ENCODE measurements at places on chromosomes 16 and 17.

- no peak for ATAC-seq
Observed at GRCh38 chr17:64007838-64008282, 9.7 kb downstream of the PRR29 start.

- no peak for ATAC-seq
Observed at GRCh38 chr16:49603956-49604355, 230.4 kb downstream of the C16orf78 start.

GRCh38 chr17:81371910-81372760 is 23.1 kb upstream of the BAHCC1 start:
- no peak for ATAC-seq

GRCh38 chr16:30991052-30991451 is 6.0 kb downstream of the HSD3B7 start:
- ATAC-seq: no peak

GRCh38 chr16:79409978-79410377 is 190.6 kb downstream of the MAF start:
- no peak for ATAC-seq

DNA sequence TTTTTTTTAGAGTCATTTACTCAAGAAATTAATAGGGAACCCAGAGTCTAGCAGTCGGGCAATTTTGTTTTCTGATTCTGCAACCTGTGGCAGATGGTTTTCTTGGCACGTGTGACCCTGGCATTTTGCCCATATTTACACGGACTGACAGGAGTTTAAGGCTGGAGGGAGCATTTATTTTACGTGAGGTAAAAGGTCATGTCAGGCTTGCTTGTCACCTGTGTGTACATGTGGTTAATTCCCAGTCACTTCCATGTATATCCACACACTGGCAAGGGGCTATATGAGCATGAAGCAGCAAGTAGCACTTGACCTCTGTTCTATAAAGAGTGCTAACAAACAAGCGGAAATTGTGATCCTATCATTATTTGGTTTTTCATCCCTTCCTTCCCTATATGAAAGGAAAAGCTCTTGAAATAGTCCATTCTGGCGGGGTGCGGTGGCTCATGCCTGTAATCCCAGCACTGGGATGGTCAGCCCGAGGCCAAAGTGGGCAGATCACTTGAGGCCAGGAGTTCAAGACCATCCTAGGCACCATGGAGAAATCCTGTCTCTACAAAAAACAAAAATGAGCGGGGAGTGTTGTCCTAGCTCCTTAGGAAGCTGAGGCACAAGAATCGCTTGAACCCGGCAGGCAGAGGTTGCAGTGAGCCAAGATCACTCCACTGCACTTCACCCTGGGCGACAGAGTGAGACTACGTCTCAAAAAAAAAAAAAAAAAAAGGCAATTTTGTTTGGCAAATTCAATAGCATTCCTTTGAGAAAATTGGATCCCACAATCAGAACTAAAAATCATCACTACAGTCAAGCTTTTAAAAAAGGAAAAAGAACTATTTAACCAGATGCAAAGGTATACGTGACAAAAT is 2.1 kb downstream of the SPAG9 start:
- ATAC-seq: no peak

- peak; percentile 67 for ATAC-seq
Observed at GRCh38 chr16:24516900-24517669, 22.3 kb upstream of the RBBP6 start.

GRCh38 chr17:48026502-48027321 is 10.9 kb downstream of the COPZ2 start:
- peak; percentile 5 for ATAC-seq
